ENCODE measurements at places on chromosomes 2 and 18.

DNA sequence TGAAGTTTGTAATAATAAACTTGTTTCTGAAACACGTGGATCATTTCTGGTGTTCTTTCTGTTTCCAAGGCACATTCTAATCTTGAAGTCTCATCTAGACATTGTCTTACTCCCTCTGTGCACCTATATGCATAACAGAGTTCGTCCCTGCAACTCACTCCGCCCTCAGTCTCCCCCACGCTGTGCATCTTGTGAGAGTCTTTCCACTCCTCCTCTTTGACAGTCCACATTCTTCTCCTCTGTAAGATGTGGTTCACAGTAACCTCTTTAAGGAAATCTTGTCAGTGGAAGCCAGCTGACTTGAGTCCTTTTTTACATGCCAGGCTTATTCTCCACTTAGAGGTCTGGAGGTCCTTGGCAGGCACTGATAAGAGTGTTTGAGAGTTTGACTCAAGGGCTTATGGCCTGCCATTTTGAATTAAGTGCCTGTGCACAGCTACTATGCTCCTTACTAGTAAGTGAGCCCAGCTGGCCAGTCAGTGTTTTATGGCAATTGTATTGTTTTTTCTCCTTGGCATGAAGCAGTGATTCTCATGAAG, 108.9 kb upstream of the IL1R2 start:
- DNase-seq, result no peak

DNA sequence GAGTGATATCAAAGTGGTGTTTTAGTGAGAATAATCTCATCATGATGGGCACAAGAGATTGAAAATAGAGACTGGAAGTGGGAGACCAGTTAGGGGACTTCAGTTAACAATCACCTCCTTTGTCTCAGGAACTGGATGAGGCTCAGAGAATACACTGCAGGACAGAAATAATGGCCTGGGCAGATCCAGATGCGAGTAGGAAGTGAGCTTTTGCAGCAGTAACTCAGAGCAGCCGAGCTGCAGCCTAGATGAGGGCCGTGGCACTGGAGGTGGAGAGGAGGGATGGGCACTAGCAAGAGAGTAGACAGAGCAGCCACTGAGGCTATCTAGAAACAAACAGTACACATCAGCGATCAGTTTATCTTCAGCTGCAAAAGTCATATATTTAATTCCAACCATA, 48.6 kb downstream of the CYB5A start:
- DNase-seq, result no peak

GRCh38 chr2:160984426-160985077, 175.7 kb upstream of the TANK start:
- no peak for DNase-seq

GRCh38 chr2:206176901-206177300, 17.2 kb downstream of the EEF1B2 start:
- DNase-seq, result no peak

DNA sequence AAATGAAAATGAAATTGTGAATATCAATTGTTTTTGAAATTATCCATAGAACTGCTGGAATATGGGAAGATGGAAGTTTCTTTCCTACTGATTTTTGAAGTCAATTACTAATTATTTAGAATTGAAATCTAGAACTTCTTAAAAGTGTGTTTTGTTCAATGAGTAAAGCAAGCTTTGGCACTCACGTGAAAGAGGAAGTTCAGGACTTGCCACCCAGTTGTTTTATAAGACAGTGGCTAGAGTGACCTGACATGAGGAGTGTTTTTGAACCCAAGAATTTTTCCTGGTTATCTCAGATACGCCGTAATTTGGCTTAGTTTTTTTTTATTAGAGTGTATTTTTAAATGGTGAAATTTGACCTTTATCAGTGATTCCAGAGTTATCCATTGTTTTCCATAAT, 3.5 kb downstream of the MXD1 start:
- no peak for DNase-seq

GRCh38 chr2:64454386-64455332, 697 bp downstream of the LGALSL start:
- no peak for DNase-seq

DNA sequence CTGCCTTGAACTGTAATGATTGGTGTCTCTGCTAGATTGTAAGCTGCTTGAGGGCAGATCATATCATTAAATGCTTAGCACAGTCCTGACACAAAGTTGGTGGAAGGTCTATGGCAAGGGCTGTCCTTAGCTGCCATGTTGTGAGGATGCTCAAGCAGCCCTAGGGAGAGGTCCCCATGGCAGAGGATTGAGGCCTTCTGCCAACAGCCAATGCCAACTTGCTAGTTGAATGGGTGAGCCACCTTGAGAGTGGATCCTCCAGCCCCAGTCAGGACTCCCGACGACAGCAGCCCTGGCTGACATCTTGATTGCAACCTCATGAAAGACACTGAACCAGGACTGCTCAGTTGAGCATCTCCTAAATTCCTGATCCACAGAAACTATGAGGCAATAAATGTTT, 115.3 kb upstream of the SMAD2 start:
- DNase-seq, result no peak

DNA sequence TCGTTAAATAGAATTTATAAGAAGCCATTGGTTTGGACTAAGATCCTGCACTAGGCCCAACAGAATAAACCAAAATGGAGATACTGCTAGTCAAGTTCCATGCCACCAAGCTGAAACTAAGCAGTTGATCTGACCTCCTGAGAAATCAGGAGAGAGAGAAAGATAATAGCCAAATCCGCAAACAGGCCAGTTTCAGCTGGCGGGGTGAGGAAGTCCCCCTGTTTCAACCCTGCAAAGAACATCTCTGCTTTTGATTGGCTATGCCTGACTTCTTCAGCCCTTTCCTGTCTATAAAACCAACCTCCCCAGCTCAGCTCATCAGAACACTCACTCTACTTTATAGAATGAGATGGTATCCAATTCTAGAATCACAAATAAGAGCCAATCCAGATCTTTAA, 543.3 kb upstream of the ID2 start:
- DNase-seq, result no peak

GRCh38 chr2:82098617-82099016, 1794.1 kb upstream of the LRRTM1 start:
- no peak for DNase-seq

- DNase-seq, result no peak
Measured at GRCh38 chr18:35619464-35619863, 37.9 kb downstream of the GALNT1 start.

DNA sequence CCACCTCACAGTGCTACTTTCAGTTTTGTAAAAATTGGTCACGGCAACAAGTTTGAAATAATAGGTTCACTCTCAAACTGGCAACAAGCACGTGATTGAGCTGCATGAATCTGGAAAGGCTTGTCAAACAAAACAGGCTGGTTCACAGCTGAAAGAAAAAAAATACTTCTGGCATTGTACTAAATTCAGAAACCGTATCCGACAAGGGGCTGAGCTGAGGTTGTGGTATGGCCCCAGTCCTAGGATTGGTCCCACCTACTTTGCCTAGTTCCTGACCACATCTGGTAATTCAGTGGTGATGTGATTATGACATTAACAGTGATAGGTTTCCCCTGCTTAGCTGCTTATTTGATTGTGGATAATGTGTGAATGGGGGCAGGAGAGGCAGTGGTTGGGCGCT, 326.5 kb upstream of the THUMPD2 start:
- no peak for DNase-seq

- DNase-seq, result no peak
Measured at GRCh38 chr2:124480958-124481357, 455.9 kb downstream of the CNTNAP5 start.

DNA sequence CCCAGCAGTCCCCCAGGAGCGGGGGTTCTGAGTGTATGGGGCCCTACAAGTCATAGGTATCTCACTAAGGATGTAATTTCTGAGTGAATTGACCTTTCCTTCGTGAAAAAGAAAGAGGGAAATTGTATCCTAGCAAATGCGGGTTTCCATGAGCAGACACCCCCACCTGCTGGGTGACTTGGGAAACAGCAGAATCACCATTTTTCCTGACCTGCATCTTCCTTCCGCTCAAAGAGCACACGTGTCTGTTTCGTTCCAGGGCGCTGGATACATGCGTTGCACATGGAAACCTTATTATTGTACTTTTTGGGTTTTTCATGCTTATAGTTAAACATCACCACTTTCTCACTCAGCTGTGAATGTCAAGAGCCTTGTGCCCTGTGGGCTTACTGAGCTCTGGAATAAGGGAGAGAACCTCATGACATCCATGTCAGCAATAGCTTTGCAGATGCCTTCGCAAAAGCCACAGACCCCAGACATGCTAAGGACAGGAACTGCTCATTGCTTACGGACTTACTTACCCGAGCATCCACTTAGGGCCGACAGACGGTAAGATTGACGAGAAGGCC, 132.8 kb downstream of the TPO start:
- no peak for DNase-seq

DNA sequence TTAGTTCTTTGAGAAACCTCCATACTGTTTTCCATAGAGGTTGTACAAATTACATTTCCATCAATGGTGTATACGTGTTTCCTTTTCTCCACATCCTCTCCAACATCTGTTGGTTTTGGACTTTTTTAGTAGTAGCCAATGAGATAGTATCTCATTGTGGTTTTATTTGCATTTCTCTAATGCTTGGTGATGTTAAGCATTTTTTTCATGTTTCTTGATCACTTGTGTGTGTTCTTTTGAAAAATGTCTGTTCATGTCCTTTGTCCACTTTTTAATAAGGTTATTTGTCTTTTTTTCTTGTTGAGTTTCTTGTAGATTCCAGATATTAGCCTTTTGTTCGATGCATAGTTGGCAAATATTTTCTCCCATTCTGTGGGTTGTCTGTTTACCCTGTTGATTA, 392.3 kb upstream of the ZEB2 start:
- DNase-seq, result no peak

DNA sequence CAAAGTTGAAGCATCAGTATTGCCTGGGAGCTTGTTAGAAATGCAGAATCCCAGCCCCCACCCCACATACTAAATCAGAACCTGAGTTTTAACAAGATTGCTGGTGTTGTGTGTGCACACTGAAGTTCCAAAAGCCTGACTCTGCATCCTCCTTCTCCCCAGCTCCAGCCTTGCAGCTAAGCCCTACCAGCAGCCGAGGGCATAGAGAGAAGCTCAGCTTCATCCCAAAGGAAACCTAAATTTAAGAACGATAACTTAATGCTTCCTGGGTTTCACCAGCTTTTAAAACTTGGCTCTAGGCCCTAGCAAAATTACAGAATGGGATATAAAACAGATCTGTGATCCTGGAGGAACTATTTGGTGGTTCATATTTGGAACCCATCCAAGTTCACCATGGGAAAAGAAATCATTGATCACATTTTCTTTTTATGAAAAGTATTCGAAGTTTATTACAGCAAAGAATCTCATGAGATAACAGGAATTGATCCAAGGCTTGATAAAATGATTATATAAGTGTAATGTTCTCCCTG, 11.1 kb downstream of the SMYD1 start:
- DNase-seq, result no peak

DNA sequence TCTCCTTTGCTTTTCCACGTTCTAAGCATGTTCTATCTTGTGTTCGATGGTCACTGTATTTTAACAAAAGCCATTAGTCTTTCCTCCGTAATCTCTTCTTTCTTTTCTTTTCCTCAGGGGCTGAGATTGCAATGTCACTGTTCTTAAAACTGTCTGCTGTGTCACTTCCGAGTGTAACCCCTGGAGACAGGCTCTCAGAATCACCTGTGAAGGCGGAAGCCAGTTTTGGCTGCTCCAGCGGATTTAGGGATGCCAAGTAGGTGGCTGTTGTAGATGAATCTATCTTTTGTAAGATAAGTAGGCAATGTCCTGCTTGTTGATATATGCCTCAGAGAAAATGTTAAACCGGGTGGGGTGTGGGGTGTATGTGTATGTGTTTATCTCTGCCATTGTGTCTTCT, 94.7 kb upstream of the L3MBTL4 start:
- DNase-seq, result no peak

- DNase-seq, result peak; percentile 11
Measured at GRCh38 chr2:193556766-193557470, 1362.2 kb upstream of the TMEFF2 start.

DNA sequence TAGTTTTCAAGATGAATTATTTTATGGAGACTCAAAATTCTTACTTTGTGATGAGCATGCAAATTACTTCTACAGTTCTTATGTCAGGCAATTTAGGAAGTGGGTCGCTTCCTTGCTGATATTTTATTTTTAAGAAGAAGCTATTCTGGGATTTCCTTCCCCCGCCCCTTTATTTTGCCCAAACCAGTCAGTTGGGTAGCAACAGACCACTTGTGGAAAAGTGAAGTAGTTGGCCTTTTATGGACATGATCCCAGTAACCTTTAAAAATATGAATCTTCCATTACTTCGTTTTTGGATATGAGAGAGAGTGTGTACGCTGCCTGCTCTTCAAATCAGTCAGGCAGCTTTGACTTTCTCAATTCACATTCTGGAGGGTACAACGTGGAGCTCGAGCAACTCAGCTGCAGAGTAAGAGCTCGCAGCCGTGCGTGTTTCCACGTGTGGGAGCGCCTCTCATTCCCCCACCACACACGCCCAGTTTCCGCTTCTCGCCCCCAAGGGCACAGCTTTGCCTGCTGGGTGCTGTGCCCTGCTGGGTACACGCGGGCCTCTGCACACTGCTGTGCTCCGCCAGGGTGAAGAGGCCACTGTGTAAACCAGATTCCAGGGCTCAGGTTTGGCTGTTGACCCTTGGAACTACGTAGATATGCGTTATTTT, 92.6 kb downstream of the ITGB1BP1 start:
- DNase-seq, result no peak

- DNase-seq, result no peak
Measured at GRCh38 chr2:13537771-13538349, 821.1 kb downstream of the TRIB2 start.

DNA sequence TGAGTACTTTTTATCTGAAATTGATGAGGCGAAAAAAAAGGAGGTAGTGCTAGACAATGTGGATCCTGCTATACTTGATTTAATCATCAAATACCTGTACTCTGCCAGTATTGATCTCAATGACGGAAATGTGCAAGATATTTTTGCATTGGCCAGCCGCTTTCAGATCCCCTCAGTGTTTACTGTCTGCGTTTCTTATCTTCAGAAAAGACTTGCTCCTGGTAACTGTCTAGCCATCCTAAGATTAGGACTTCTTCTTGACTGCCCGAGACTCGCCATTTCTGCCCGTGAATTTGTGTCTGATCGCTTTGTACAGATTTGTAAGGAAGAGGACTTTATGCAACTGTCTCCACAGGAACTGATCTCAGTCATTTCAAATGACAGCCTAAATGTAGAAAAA, 453 bp downstream of the KLHL41 start:
- no peak for DNase-seq

DNA sequence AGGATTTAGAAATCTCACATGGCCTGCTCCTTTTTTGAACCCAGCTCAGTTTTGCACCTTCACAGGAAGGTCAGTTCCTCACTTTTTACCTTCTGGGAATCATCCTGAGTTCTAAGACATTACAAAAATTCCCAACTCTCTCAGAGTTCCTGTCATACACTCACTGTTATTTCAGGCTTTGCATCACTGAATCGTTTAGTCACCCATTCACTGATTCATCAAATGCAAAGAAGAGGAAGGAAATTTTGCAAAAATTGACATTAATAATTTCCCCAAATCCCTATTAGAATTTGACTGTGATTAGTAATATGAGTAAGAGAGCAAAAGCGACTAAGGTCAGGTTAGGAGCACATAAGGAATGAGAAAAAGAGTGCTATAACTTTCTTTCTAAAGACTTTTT, 197.5 kb downstream of the PDE1A start:
- peak; percentile 32 for DNase-seq

- no peak for DNase-seq
Measured at GRCh38 chr18:50694147-50694546, 125.7 kb downstream of the MRO start.

GRCh38 chr18:25825056-25825455, 265.4 kb downstream of the SS18 start:
- DNase-seq, result no peak
